ENCODE measurements at places on chromosomes 16 and 17. TPM values are rescaled to one million over a fixed set of nuclear protein-coding genes. Genes with fewer than 3 reads are reported as not detected.

Gene KRT12
- total RNA-seq = not detected

Gene ACE
- 2.6 TPM for total RNA-seq

- no peak for DNase-seq
- H3K27me3 ChIP-seq = no peaks in the 10 kb centered on the region
- no peak overlapping the region for H3K4me3 ChIP-seq
- H3K27ac ChIP-seq = no peak overlapping the region
Observed at GRCh38 chr16:11631214-11631613, 37.0 kb upstream of the SNN start.

DNA sequence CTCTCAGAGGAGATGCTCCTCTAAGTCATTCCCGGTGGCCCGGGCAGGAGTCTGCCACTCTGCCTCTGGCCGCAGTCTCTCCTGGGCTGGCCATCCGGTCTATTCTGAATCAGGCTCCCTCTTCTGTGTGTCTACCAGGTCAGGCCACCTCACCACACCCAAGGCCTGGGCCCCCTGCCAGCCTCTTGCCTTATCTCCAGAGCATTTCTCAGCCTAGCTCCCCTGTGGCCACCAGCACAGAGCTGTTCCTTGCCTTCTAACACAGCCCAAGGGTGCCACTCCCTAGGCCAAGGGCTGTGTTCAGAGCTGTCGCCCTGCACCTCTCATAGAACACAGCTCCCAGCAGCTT is 55.3 kb downstream of the MYO18A start:
- no peak overlapping the region for H3K27ac ChIP-seq
- no peaks in the 10 kb centered on the region for H3K36me3 ChIP-seq
- no peaks in the 10 kb centered on the region for H3K4me1 ChIP-seq
- no peak overlapping the region for H3K4me3 ChIP-seq

DNA sequence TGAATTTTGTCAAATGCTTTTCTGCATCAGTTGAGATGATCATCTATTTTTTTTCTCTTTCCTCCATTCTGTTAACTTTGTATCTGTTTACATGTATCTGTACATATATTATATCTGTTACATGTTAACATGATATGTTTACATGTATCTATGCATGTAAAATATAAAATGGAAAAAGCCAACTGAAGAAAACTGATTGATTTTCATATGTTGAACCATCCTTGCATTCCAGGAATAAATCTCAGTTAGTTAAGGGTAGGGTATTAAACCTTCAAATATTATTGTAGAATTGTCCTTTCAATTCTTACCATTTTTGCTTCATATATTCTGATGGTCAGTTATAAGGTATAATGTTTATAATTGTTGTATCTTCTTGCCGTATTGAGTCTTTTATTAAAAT is 336.1 kb downstream of the ZFHX3 start:
- no peaks in the 10 kb centered on the region for H3K4me1 ChIP-seq
- DNase-seq = no peak
- no peaks in the 10 kb centered on the region for H3K36me3 ChIP-seq
- no peak overlapping the region for H3K27ac ChIP-seq
- no peaks in the 10 kb centered on the region for H3K27me3 ChIP-seq
- H3K4me3 ChIP-seq = no peak overlapping the region

DNA sequence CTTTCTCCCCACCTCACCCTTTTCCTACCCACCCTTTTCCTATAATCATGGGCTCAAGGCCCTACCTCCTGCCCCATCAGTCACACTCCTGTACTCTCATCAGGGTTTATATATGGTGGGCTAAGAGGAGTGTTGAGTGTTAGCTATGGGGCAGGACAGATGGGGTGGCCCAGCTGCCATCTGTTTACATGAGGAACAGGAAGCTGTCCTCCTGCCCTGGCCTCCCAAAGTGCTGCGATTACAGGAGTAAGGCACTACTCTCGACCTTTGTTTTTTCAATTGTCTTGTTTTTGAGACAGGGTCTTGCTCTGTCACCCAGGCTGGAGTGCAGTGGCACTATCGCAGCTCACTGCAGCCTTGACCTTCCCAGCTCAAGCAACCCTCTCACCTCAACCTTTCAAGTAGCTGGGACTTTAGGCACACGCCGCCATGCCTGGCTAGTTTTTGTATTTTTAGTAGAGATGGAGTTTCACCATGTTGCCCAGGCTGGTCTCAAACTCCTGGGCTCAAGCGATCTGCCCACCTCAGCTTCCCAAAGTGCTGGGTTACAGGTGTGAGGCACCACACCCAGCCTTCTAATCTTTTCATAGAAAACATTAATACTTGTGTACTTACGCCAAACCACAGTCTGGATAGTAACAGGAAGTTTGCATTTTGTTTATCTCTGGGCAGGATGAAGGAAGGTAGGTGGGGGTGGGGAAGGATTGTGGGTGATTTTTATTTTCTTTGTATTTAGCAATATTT is 1.6 kb downstream of the TRADD start:
- no peaks in the 10 kb centered on the region for H3K36me3 ChIP-seq
- no peak for DNase-seq
- H3K27ac ChIP-seq = no peak overlapping the region
- peaks cover 7% of the 10 kb centered on the region for H3K4me1 ChIP-seq
- no peak overlapping the region for H3K4me3 ChIP-seq

Gene HBA2
- 6.1 TPM for total RNA-seq

GRCh38 chr16:24132797-24133155 is 123.4 kb upstream of the CACNG3 start:
- H3K4me1 ChIP-seq = peaks cover 11% of the 10 kb centered on the region
- H3K4me3 ChIP-seq = no peak overlapping the region
- H3K27ac ChIP-seq = no peak overlapping the region
- no peaks in the 10 kb centered on the region for H3K36me3 ChIP-seq
- H3K27me3 ChIP-seq = no peaks in the 10 kb centered on the region

GRCh38 chr17:45197108-45197507 is 24.6 kb upstream of the FMNL1 start:
- peaks cover 4% of the 10 kb centered on the region for H3K4me1 ChIP-seq
- H3K27ac ChIP-seq = no peak overlapping the region
- H3K27me3 ChIP-seq = no peaks in the 10 kb centered on the region

Gene CDH1
- total RNA-seq = 0.06 TPM

All from A673 (cell line).